ENCODE measurements at places on chromosomes 11 and 22.
A peak's percentile ranks its signal among the peaks of the same experiment; 100 is the strongest.

DNA sequence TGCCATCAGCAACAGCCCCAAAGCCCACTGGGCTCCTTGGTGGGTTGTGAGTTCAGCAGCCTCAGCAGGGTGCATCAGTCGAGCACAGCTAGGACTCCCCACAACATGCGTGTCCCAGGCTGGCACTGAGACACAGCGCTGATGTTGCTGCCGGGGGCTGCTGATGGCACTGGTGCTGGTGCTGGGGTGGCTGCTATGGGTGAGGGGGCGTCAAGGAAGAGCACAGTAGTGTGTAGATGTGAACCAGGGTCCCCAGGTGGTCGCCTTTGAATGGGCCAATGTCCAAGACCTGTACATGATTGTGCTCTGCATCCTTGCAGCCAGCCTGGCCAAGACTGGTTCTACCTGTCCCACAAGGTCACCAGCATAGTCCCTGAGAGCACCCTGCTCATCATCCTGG lies 121.3 kb upstream of the SERPIND1 start:
- no peak for DNase-seq

DNA sequence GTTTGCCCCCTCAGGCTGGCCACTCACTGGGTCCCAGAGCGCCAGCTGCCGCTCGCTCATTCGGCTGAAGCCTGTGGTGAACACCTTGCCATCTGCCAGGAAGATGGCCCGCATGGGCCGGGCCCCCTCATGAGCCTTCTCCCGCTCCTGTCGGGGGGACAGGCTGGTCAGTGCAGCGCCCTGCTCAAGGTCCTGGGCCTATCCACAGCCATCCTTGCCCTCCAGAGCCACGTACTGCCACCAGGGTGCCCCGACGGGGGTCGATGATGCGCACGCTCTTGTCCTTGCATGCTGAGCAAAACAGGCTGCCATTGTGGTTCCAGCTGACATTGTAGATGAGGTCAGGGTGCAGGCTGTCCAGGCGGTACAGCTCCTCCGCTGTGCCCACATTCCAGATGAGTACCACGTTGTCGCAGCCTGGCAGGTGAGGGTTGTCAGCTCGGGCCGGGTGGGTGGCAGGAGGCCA lies 2.1 kb downstream of the CORO1B start:
- no peak for DNase-seq

DNA sequence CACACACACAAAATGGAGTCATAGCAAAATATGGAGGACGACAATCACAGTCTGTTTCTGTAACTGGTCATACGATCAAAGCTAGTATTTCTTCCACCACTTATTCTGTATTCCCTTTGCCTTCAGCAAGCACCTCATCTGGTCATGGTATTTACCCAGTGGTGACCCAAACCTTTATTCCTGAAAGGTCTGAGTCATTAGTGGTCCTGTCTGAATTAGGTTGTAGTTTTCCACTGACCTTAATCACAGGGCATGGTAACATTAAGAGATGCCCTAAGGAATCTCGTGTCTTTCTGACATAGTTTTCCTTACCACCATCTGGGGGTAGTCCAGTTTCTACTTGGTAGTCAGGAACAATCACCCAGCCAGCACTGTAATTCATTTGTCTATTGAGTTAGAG lies 54.8 kb upstream of the CEP295 start:
- DNase-seq, result no peak

GRCh38 chr22:39496131-39496838 lies 5.8 kb upstream of the MIEF1 start:
- DNase-seq, result peak; percentile 83

- no peak for DNase-seq
Observed at GRCh38 chr11:9066433-9066925, 24.9 kb downstream of the SCUBE2 start.

DNA sequence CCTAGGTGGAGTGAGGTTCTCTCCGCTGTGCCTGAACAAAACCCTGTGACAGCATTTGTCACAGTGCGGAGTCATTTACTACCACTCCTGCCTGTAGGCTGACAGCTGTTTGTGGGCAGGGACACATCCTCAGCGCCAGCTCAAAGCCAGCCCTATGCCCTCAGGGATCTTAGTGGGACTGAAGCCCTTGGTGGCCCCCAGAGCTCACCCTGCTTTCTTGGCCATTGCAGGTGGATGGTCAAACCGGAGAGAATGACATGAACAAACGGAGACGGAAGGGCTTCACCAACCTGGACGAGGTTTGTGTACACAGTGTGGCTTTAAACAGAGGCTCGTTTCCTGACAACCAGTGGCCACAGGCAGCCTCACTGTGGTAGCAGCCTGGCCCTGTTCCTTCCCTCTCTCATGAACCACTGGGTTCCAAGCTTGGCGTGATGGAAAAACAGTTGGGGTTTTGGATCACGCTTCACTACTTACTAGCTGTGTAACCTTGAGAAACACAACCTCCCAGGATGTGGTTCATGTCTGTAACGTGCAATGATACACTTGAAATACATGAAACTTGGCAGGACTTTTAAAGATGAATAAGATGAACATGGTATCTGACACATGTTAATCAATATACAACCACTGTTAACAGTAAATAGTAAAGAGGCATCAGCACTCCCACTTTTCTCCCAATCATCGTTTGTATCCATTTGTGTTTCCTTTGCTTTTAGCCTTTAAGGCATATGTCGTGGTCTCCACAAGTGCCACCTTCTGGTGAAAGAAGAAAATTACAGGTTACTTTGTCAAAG lies 125.8 kb downstream of the MICAL2 start:
- peak; percentile 70 for DNase-seq

GRCh38 chr11:123457187-123457770 lies 27.2 kb downstream of the GRAMD1B start:
- no peak for DNase-seq

GRCh38 chr11:62905927-62906531 lies 15.1 kb downstream of the CHRM1 start:
- DNase-seq, result peak; percentile 80

- no peak for DNase-seq
Observed at GRCh38 chr11:114059984-114060391, 477 bp downstream of the ZBTB16 start.

- no peak for DNase-seq
Observed at GRCh38 chr11:17563961-17564686, 17.1 kb downstream of the OTOG start.

- DNase-seq, result no peak
Observed at GRCh38 chr11:113728814-113729213, 22.7 kb upstream of the TMPRSS5 start.

DNA sequence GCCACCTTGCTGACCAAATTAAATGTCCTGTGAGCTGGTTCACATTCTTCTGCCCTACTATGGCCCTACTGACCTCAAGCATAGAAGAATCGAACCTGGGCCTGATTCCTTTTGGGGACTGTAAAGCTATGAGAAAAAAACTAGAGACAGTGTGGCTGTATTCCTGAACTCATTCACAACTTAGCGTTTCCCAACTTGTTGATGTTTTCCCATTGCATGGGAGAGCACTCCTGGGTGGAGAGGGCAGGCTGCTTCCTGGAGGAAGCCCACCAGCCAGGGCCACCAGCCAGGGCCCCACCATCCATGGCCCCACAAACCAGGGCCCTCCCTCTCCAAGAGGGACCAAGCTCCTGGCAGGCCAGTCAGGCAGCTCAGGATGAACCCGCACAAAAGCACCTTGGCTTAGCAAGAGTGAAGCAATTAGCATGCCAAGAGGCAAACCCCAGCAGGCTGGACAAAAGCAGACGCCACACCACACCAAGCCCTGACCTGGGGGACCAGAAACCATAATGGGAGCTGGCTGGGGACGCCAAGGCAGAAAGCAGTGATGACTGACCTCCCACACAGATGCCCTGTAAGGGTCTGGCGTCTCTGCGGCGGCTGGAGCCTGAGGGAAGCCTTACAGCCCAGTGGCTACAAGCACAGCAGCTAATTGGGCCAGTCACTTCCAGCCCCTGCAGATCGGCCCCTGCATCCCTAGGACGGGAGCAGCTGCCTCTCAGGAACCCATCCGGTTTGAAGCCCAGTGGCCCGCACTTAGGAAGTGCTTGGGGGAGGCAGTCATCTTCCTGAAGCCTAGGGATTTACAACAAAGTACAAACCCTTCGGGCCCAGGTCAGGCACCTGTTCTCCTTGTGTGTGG lies 2.1 kb downstream of the CERK start:
- DNase-seq, result no peak

- DNase-seq, result no peak
Observed at GRCh38 chr22:26587991-26588613, 1.8 kb downstream of the TPST2 start.

DNA sequence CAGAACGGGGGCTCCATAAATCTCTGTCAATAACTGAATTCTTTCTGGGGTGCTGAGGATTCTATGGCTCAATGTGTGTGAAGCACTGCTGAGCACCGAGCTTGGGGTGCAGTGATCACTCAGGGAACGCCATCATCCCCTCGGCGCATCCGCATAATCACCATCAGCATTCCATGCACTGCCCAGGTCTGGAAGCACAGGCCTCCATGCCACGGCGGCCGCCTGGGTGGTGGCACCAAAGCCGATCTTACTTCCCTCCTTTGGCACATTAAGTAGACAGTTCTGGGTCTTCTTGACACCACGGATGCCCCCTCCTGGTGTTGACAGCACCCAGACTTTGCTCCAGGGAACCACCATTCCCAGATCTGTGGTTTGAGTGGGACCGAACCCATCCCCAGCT lies 15.6 kb downstream of the LTO1 start:
- DNase-seq, result no peak

DNA sequence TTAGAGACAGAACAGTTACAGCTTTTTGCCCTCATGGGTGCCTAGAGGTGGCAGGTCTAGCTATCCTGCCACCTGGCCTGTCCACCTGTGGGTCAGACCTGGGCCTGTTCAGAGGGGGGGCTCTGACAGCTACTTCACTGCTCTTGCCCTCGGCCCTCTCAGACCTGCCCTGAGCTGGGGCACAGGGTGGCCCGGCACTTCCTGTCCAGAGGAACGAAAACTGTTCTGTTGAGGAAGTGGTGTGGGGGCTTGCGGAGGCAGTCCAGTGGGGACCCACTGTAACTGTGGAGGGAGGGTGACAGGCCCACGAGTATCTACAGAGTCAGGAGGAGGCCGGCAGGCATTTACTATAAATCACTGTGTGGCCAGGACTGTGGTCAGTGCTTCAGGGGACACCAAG lies 16.2 kb downstream of the TESMIN start:
- no peak for DNase-seq

GRCh38 chr22:21104126-21104691 lies 58.5 kb downstream of the LRRC74B start:
- DNase-seq, result no peak

DNA sequence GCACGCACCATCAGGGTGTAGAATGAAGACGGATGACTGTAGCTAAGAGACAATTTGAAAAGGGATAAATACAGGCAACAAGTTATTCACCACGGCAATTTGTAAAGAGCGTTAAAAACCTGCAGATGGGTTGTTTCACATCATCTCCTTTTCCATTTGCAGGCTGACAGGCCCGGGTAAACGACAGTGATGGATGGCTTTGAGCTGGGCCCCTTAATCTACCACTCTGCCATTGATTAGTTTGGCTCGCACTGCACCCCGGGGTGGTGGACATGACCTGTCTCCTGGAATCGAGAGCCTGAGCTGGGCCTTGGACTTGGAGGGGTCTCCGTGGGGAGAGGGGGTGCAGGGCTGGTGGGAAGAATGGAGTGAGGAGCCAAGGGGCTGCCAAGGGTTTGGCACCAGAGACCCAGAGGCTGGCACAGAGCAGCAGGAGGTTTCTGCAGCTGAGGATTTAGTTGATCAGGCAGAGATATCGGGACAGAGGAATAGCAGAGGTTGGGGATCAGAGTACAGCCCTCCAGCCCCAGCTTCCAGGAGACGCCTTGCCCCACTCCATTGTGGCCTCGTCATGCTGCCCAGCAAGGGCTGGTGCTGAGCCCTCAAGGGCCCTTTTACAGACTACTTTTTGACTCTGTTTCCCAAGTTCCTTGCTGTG lies 110.6 kb upstream of the NECTIN1 start:
- no peak for DNase-seq
